ENCODE measurements at places on chromosomes 11 and 22. TPM values are rescaled to one million over a fixed set of nuclear protein-coding genes. Genes with fewer than 3 reads are reported as not detected.

The C1QTNF5 gene
- total RNA-seq = 2.1 TPM

DNA sequence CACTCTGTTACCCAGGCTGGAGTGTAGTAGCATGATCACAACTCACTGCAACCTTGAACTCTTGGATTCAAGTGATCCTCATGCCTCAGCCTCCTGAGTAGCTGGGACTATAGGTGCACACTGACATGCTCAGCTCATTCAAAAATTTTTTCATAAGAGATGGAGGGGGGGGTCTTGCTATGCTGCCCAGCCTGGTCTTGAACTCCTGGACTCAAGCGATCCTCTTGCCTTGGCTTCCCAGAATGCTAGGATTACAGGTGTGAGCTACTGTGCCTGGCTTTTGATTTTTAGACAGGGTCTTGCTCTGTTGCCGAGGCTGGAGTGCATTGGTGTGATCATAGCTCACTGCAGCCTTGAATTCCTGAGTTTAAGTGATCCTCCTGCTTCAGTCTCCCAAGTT, 14.0 kb downstream of the PRAME start:
- H3K27ac ChIP-seq = no peak overlapping the region
- H3K4me1 ChIP-seq = no peaks in the 10 kb centered on the region
- peaks cover 54% of the 10 kb centered on the region for H3K27me3 ChIP-seq
- no peak overlapping the region for H3K4me3 ChIP-seq
- DNase-seq = no peak

The ANO5 gene
- total RNA-seq = 3.4 TPM

GRCh38 chr22:43777286-43777685, 34.8 kb downstream of the EFCAB6 start:
- H3K27me3 ChIP-seq = no peaks in the 10 kb centered on the region
- no peak for DNase-seq
- H3K36me3 ChIP-seq = no peaks in the 10 kb centered on the region
- H3K4me3 ChIP-seq = no peak overlapping the region
- no peaks in the 10 kb centered on the region for H3K4me1 ChIP-seq
- H3K27ac ChIP-seq = no peak overlapping the region

The HOATZ gene
- total RNA-seq = not detected

DNA sequence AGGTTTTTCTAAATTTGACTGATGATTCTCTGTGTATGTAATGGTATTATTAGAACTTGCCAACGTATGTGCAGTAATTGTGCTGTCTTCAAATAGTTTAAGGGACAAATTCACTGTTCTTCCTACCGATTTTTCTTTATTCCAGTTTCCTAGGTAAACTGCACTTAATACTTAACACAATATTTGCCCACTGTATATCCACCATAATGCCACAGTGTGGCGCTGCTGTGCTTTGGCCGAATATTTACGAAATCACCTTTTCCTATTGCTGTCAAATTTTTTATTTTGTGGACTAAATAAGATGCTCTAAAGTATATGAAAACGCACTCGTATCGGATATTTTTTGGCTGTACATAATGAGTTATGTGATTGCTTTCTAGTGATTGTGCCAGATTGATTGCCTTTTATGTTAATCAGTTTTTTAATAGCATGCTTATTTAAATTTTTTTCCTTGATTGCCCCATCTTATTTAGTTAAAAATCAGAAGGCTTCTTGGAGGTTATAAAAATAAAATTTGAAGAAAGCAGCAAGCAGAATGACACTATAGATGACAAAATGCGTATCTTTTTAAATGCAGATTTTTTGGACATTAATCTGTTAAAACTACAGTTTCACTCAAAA, 10.5 kb downstream of the AASDHPPT start:
- peaks cover 13% of the 10 kb centered on the region for H3K36me3 ChIP-seq
- H3K27me3 ChIP-seq = no peaks in the 10 kb centered on the region
- H3K4me1 ChIP-seq = peaks cover 20% of the 10 kb centered on the region
- H3K4me3 ChIP-seq = no peak overlapping the region
- DNase-seq = peak; percentile 23

DNA sequence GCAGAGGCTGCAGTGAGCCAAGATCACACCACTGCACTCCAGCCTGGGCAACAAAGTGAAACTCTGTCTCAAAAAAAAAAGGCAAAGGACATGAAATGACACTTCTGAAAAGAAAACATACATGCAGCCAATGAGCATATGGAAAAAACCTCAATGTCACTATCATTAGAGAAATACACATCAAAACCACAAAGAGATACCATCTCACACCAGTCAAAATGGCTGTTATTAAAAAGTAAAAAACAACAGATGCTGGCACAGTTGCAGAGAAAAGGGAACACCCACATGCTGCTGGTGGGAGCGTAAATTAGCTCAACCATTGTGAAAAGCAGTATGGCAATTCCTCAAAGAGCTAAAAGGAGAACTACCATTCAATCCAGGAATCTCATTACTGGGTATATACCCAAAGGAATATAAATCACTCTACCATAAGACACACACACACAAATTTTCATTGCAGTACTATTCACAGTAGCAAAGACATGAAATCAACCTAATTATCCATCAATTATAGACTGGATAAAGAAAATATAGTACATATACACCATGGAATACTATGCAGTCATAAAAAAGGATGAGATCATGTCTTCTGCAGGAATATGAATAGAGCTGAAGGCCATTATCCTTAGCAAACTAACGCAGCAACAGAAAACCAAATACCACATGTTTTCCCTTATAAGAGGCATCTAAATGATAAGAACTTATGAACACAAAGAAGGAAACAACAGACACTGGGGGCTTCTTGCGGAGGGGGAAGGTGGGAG, 15.7 kb upstream of the C11orf58 start:
- H3K36me3 ChIP-seq = no peaks in the 10 kb centered on the region
- no peak overlapping the region for H3K4me3 ChIP-seq
- H3K27me3 ChIP-seq = no peaks in the 10 kb centered on the region
- no peak for DNase-seq
- H3K27ac ChIP-seq = no peak overlapping the region

- H3K4me3 ChIP-seq = no peak overlapping the region
- H3K4me1 ChIP-seq = peaks cover 10% of the 10 kb centered on the region
- DNase-seq = peak; percentile 98
- H3K27me3 ChIP-seq = peaks cover 3% of the 10 kb centered on the region
- no peaks in the 10 kb centered on the region for H3K36me3 ChIP-seq
- H3K27ac ChIP-seq = no peak overlapping the region
These were observed 8.4 kb upstream of the SLC22A8 start for GRCh38 chr11:63023841-63024648.

DNA sequence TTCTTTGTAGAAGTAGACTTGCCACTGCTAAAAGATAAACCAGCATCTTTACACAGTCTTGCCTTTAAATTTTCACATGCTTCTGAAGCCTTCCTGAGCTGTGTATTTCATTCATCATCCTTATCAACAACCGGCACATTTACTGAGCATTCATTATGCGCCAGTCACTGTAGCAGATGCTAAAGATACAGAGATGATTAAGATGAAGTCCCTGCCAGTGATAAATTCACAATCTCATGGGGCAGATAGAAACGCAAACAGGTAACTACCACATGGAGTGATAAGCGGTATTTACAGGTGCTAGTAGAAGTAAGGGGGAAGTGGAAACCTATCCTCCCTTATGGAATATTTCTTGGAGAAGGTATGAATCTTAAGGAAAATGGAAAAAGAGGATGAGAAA, 67.2 kb downstream of the PRCP start:
- no peak overlapping the region for H3K27ac ChIP-seq
- H3K36me3 ChIP-seq = peaks cover 33% of the 10 kb centered on the region
- DNase-seq = no peak
- peaks cover 12% of the 10 kb centered on the region for H3K4me1 ChIP-seq

DNA sequence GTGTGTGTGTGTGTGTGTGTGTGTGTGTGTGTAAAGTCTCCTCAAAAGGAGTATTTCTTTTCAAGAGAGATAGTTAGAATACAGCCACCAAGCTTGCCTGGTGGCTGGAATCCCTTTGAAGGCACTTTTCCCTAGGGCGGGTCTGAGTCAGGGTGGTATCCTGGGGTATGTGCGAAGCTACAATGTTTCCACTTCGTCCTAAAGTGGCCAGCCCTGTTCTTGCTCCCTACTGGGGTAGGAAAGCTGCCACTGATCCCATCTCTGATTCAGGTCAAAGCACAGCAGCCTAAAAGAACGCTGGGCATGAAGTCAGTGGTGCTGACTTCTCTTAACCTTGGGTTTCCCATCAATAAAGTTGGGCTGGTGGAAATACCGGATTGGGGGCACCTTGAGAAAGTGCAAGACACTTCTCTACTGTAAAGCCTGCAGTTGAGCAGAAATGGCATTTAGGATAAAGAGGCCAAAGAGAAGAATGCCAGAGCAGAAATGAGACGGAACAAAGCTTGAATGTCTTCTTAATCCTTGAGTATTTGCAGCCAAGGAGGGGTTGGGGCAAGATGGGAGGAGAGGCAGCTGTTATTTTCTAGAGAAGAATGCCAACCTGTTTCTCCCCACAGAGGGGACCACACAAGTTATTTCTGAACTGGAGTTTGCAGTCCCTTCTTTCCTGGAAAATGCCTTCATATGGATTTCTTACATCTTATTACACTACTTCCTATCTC, 35.3 kb downstream of the ZNRF3 start:
- no peak for DNase-seq
- H3K27ac ChIP-seq = peak overlapping the region; percentile 85
- H3K36me3 ChIP-seq = no peaks in the 10 kb centered on the region
- peak overlapping the region; percentile 56 for H3K4me3 ChIP-seq
- H3K4me1 ChIP-seq = peaks cover 74% of the 10 kb centered on the region

Measured in neural crest cell (in vitro differentiated cells).